CD8-positive, alpha-beta memory T cell (primary cell): ENCODE measurements at places on chromosomes 16 and 17. TPM values are rescaled to one million over a fixed set of nuclear protein-coding genes. Genes with fewer than 3 reads are reported as not detected.

SSTR5 gene
- polyA plus RNA-seq: not detected

CDH5 gene
- polyA plus RNA-seq: not detected

MT1G gene
- polyA plus RNA-seq: not detected

SOST gene
- not detected for polyA plus RNA-seq

LRRC45 gene
- polyA plus RNA-seq: 10.1 TPM

SLC46A1 gene
- polyA plus RNA-seq: 6.3 TPM

TOM1L1 gene
- polyA plus RNA-seq: not detected

FOXN1 gene
- not detected for polyA plus RNA-seq

LIG3 gene
- polyA plus RNA-seq: 14.7 TPM

CTRB1 gene
- polyA plus RNA-seq: not detected

NOS2 gene
- not detected for polyA plus RNA-seq

ARL5C gene
- not detected for polyA plus RNA-seq

LDHD gene
- polyA plus RNA-seq: 0.10 TPM

MT1F gene
- polyA plus RNA-seq: 60.7 TPM

VWA3A gene
- polyA plus RNA-seq: not detected

NMT1 gene
- polyA plus RNA-seq: 82.0 TPM

RNF43 gene
- 1.4 TPM for polyA plus RNA-seq

RPH3AL gene
- polyA plus RNA-seq: 3.7 TPM

KRT16 gene
- polyA plus RNA-seq: not detected

ABCC12 gene
- polyA plus RNA-seq: not detected

CISD3 gene
- polyA plus RNA-seq: 73.4 TPM

AP2B1 gene
- 67.9 TPM for polyA plus RNA-seq

ZG16B gene
- not detected for polyA plus RNA-seq

KIF18B gene
- polyA plus RNA-seq: 0.10 TPM

KRT31 gene
- not detected for polyA plus RNA-seq

ZP2 gene
- polyA plus RNA-seq: not detected

PITPNM3 gene
- polyA plus RNA-seq: not detected

KCNH6 gene
- polyA plus RNA-seq: not detected

PERCC1 gene
- polyA plus RNA-seq: not detected

KRT28 gene
- not detected for polyA plus RNA-seq

MAPT gene
- 0.36 TPM for polyA plus RNA-seq

TPSG1 gene
- polyA plus RNA-seq: not detected

GGT6 gene
- polyA plus RNA-seq: not detected

ESRP2 gene
- 0.32 TPM for polyA plus RNA-seq

ICAM2 gene
- 301 TPM for polyA plus RNA-seq

XYLT1 gene
- 1.4 TPM for polyA plus RNA-seq

WDR59 gene
- 13.0 TPM for polyA plus RNA-seq

ZFHX3 gene
- polyA plus RNA-seq: 0.13 TPM

FAM171A2 gene
- 0.28 TPM for polyA plus RNA-seq

TAT gene
- polyA plus RNA-seq: 0.06 TPM

GPRC5C gene
- polyA plus RNA-seq: not detected

CARD14 gene
- not detected for polyA plus RNA-seq

DHRS13 gene
- polyA plus RNA-seq: 26.5 TPM

FADS6 gene
- polyA plus RNA-seq: not detected

DHRS7B gene
- 9.0 TPM for polyA plus RNA-seq

XAF1 gene
- 45.8 TPM for polyA plus RNA-seq

PRRT2 gene
- polyA plus RNA-seq: 0.18 TPM

CTRB2 gene
- not detected for polyA plus RNA-seq

PDE6G gene
- polyA plus RNA-seq: 1.5 TPM

PLA2G10 gene
- not detected for polyA plus RNA-seq

MAP2K4 gene
- polyA plus RNA-seq: 30.3 TPM

MGAT5B gene
- 0.17 TPM for polyA plus RNA-seq

RNF222 gene
- polyA plus RNA-seq: 0.18 TPM

GABARAP gene
- 914 TPM for polyA plus RNA-seq

EVI2A gene
- 50.4 TPM for polyA plus RNA-seq

CACNA1H gene
- 0.40 TPM for polyA plus RNA-seq

TMED6 gene
- not detected for polyA plus RNA-seq

MYCBPAP gene
- not detected for polyA plus RNA-seq
